ENCODE measurements at places on chromosomes 3 and 15. TPM values are rescaled to one million over a fixed set of nuclear protein-coding genes. Genes with fewer than 3 reads are reported as not detected.

DNA sequence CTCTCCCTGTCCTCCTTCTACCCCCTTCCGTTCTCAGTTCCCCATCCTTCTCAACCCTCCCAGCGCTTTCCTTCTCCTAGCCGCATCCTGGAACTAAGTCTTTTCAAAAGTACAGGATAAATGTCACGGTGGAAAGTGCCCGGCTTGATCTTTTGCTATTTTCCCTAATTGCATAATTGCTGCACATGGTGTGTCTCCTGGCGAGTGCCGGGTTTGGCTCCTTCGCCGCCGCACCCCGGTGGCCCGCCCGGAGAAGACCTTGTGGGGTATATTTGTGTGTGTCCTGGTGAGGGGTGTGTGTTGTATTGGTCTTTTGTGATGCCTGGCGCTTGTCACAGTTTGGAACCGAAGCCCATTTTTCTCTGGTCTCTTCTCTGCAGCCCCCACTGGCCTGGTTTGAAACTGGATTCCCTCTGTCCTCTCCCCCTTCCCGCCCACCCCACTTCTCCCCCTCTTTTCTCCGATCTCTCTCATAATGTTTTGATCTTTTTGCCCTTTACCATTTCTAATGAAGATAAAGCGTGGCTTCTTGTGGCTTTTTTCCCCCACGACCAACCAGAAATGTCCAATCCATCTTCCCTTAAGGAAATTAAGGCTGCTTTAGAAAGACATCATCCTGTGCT is 692 bp downstream of the UBE2E2 start:
- H3K4me3 ChIP-seq: peak overlapping the region; percentile 93
- H3K4me1 ChIP-seq: no peaks in the 10 kb centered on the region
- peak; percentile 54 for DNase-seq

Gene DUOXA2
- not detected for polyA plus RNA-seq

DNA sequence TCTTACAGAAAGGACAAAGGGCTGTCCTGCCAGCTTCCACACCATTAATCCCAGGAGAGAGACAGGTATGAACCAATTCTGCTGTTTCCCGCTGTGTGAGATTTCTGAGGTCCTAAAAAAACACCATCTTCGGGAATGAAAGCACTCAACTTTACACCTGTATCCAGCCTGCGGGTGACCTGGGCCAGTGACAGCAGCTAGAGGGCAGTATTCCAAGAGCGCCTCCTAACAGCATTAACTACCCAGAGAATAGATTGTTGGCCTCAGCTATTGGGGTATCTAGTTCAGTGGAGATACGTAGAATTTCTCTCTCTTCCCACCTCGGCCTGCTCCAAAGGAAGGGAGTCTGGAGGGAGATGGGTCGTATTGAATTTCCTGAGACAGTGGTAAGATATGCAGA is 55.1 kb downstream of the WDR76 start:
- no peak overlapping the region for H3K27ac ChIP-seq
- DNase-seq: no peak
- no peak overlapping the region for H3K4me3 ChIP-seq
- peaks cover 32% of the 10 kb centered on the region for H3K36me3 ChIP-seq

DNA sequence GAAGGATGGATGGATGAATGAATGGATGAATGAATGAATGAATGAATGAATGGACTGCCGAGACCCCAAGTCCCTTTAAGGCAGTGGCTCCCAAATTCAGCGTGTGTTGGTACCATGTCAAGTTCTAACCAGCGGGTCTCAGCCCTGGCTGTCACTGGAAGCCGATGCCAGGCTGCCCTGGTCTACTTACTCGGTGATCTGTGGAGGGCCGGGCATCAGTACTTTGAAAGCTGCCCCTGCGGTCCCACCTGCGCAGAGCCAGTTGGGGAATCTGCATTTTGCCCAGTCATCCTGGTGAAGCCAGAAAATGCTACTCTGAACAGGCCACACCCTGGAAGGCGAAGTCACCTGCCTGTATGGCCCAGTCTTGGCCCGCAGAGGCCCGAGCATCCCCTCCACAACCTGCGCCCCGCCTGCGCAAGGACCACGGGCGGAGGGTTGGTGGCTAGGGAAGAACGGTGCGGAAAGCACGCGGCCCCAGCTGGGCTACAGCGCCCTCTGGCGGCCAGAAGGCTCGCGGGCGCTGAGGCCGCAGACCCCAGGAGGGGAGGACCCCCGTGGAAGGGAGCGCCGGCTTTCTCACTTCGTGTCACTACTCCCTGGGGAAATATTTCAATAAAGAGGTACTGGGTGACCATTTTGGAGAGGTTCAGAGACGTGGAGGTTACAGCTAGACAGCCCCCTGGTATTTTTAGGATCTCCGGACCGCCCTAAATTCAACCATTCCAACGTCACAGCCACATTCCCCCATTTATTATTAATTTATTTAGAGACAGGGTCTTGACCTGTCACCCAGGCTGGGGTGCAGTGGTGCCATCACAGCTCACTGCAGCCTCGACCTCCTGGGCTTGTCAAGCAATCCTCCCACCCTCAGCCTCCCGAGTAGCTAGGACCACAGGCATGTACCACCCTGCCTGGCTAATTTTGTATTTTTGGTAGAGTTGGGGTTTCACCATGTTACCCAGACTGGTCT is 34.9 kb downstream of the PRKCD start:
- no peaks in the 10 kb centered on the region for H3K27me3 ChIP-seq
- peak; percentile 94 for DNase-seq
- H3K4me1 ChIP-seq: no peaks in the 10 kb centered on the region
- H3K27ac ChIP-seq: no peak overlapping the region

DNA sequence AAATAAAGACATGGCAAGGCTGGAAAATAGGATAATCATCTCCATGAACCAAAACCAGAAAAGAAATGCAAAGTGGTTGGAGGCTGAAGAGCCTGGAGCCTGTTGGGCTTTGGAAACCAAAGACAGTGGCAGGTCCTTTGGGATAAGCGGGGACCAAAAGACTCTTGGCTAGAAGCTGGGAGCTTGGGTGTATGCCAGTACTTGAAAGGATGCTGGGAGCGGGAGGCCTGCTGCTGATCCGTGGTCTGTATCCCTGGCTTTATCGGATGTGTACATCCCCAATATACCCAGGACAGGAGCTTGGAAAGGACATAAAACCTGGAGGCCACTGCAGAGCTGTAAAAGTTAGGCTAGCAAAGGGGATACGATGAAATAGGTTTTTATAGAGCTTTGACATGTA is 1.3 kb upstream of the CHRNB4 start:
- H3K36me3 ChIP-seq: no peaks in the 10 kb centered on the region
- peaks cover 16% of the 10 kb centered on the region for H3K27me3 ChIP-seq
- H3K27ac ChIP-seq: peak overlapping the region; percentile 98
- DNase-seq: peak; percentile 63
- H3K4me1 ChIP-seq: no peaks in the 10 kb centered on the region

Data from SK-N-SH (cell line).